ENCODE measurements at places on chromosomes 13 and 19. TPM values are rescaled to one million over a fixed set of nuclear protein-coding genes. Genes with fewer than 3 reads are reported as not detected.

Gene BIVM
- 66.5 TPM for total RNA-seq

Gene SPINT2
- total RNA-seq: 53.1 TPM

Gene CYP2A6
- total RNA-seq: not detected

Gene ADGRE3
- not detected for total RNA-seq

Gene FFAR3
- not detected for total RNA-seq

Gene OXGR1
- 1.00 TPM for total RNA-seq

Gene UBE2L5
- 0.64 TPM for total RNA-seq

Gene CLEC11A
- total RNA-seq: 4.4 TPM

Gene CAPN12
- total RNA-seq: 0.54 TPM

Gene ZAR1L
- total RNA-seq: not detected

Gene GNA15
- total RNA-seq: 0.73 TPM

Gene C13orf42
- not detected for total RNA-seq

Gene NTF4
- total RNA-seq: not detected

Gene LILRB1
- total RNA-seq: 0.54 TPM
